Peyer's patch (tissue), 4 donors: ENCODE measurements at places on chromosomes 7 and 10. TPM values are rescaled to one million over a fixed set of nuclear protein-coding genes. Genes with fewer than 3 reads are reported as not detected.

- DNase-seq: no peak
Measured at GRCh38 chr7:55427800-55428199, 62.7 kb downstream of the LANCL2 start.

DNA sequence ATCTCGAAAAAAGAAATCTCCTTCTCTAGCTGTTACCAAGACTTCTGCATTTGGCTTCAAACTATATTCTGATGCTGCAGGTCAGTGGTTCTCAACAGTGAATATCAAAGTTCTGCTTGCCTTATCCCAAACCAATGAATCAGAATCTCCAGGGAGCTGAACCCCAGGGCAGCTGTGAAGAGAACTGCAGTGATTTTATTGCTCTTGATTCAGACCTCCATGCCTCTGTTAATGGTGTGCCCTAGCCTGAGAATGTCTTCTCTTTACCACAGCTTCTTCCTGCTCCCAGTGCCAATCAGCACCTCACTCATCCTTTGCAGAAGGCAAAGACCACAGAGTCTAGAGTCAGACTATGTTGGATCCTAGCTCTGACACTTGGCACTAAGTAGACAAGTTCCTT is 46.2 kb upstream of the MRLN start:
- DNase-seq: no peak

- peak; percentile 56 for DNase-seq
Measured at GRCh38 chr7:41886901-41887311, 184.0 kb upstream of the INHBA start.

DNA sequence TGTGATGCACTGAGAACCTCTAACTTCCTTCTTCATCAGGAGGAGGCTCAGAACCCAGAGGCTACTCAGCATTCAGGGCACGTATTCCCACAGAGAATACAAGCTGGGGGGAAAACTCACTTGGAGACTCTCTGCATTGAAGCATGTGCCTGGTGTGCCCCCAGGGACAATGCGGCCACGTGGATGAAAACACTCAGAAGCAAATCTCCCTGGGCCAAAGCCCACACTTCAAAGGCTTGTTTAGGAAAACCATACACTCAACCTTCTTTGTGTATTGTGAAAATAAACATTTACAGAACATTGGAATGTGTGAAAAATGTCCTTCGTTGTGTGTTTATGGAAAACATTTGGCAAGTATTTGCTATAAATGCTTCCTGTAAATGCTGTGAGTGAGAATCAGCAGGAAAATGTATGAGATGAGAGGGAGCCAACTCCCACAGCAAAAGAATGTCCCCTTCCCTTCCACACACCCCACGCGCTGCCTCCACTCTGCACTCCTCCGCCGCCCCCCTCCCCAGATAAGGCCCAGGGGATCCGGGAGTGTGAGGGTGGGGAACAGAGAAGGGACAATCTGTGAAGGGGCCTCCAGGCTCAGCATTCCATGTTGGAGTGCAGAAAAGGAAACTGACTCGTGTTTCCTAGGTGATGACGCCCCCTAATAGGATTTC is 339.5 kb downstream of the ELMO1 start:
- no peak for DNase-seq

The SRRM3 gene
- total RNA-seq: 7.4 TPM

The EXOC6 gene
- total RNA-seq: 82.1 TPM

The TEX47 gene
- not detected for total RNA-seq

The FXYD4 gene
- not detected for total RNA-seq

The HABP2 gene
- not detected for total RNA-seq
